ENCODE measurements at places on chromosomes 5 and 9.

- no peak for ATAC-seq
These were observed 228.0 kb upstream of the ADAMTSL1 start for GRCh38 chr9:18245911-18246310.

DNA sequence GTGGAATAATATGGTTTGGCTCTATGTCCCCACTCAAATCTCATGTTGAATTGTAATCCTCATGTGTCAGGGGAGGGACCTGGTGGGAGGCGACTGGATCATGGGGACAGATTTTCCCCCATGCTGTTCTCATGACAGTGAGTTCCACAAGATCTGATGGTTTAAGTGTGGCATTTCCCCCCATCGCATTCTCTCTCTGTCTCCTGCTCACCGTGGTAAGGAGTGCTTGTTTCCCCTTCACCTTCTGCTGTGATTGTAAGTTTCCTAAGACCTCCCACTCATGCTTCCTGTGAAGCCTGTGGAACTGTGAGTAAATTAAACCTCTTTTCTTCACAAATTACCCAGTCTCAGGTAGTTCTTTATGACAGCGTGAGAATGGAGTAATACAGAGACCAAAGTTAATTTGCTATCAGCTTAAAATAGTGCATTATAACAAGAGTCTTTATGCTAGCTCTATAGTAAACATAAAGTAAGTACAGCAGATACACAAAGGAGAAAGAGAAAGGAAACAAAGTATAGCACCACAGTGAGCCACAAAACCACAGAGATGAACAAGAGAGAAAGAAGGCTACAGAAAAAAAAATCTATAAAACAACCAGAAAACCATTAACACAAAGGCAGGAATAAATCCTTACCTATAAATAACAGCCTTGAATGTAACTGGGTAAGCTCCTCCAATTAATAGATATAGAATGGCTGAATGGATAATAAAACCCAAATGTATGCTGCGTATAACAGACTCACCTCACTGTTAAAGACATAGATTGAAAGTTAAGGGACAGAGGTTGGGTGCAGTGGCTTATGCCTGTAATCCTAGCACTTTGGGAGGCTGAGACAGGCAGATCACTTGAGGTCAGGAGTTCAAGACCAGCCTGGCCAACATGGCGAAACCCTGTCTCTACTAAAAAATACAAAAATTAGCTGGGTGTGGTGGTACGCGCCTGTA is 39.7 kb downstream of the RAPGEF6 start:
- peak; percentile 85 for ATAC-seq

DNA sequence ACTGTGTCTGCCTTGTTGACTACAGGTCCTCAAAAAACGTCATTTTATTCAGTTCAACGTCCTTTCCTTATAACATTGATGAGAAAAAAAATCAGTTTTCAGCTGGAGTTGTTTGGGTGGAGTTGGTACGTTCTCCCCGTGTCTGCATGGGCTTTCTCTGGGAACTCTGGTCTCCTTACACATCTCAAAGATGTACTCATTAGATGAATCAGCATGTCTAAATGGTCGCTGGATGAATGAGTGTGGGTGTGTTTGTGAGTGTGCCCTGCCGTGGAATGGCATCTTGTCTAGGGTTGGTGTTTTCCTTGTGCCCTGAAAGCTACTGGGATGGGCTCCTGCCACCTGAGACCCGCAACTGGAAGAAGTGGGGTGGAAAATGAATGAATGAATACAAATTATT is 30.1 kb downstream of the EGR1 start:
- ATAC-seq, result no peak

DNA sequence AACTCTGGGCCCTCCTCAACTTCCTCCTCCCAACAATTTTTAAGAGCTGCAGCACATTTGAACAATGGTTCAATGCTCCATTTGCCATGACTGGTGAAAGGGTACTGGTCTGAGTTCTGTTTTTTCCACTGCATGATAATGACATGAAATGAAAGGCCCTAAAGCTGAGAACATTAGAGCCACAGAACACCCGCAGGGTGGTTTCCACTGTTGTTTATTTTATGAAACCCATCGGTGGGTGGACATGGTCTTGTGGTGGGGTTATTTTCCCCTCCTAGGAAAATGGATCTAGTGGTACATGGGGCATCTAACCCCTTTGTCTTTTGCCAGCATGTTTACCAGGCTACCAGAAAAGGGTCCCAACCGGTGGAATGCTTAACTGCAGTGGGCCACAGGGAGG is 71.8 kb downstream of the SMARCA2 start:
- ATAC-seq, result peak; percentile 68

GRCh38 chr9:18775930-18776329 is 257.1 kb downstream of the SAXO1 start:
- ATAC-seq, result no peak

DNA sequence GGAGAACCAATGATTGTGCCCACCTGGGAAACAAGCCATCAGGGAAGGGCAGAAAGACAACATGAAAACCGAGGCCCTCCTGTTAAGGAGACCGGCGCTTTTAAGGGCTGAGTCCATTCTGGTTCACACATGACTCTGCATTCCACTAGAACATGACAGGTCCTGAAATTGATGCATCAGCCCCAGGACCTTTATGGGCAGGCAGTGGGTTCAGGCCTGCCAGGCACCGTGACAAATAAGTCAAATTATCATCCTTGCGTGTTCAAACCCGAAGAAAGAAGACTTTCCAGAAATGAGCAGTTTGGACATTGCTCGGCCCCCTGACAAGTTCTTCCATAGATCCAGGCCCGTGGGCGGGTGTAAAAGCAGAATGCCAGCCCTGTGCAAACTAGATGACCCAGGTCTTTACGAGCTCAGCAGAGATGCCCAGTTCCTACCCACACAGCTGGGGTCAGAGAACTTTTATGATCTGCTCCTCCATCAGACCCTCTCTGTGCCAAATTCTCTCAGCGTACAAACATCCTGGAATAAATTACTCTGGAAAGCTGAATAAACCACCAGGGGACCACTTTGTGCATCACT is 295.5 kb upstream of the WWC1 start:
- ATAC-seq, result no peak

GRCh38 chr9:81562231-81563019 is 126.9 kb downstream of the TLE1 start:
- ATAC-seq, result no peak

- ATAC-seq, result no peak
These were observed 526.3 kb downstream of the GABRG2 start for GRCh38 chr5:162593881-162594280.

DNA sequence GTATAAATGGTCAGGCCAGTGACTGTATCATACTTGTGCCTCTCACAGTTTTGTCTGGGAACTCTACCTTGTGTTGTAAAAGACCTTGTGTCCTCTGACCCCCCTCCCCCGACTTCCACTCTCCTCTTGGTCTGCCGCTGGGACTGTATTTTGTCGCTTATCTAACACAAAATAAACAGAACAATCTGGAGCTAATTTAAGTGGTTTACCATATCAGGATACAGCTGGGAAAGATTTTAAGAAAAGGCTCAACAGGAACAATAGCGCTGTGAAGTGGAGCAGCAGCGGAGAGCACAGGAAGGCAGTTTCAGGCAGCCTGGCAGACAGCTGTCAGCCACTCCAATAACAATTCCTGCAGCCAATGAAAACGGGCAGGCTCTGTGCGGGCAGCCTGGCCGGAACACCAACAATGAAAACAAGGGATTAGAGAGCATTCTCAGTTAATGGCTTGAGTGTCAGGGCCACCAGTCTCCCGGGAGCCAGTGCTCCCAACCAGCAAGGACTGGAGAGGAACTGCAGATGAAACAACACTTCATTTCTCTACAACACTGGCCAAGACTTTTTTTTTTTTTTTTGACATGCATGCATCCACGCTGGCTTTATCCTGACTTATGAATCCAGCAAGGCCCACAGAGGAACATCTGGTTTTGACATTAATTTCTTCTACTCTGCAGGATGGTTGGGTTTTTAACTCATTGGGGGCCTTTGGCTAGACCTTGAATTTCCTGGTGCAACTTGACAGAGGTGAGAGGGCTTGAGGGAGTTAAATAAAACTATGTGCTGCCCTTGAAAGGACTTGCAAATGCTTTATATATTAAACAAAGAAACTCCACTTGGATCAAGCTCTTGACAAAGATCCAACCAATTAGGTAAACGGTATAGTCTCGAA is 76.7 kb downstream of the ARSB start:
- ATAC-seq, result no peak

- ATAC-seq, result no peak
These were observed 5.5 kb downstream of the EFCAB9 start for GRCh38 chr5:172199446-172199845.

- ATAC-seq, result no peak
These were observed 52.9 kb downstream of the C9orf50 start for GRCh38 chr9:129567842-129568559.

GRCh38 chr9:18982262-18982620 is 50.8 kb downstream of the SAXO1 start:
- no peak for ATAC-seq

DNA sequence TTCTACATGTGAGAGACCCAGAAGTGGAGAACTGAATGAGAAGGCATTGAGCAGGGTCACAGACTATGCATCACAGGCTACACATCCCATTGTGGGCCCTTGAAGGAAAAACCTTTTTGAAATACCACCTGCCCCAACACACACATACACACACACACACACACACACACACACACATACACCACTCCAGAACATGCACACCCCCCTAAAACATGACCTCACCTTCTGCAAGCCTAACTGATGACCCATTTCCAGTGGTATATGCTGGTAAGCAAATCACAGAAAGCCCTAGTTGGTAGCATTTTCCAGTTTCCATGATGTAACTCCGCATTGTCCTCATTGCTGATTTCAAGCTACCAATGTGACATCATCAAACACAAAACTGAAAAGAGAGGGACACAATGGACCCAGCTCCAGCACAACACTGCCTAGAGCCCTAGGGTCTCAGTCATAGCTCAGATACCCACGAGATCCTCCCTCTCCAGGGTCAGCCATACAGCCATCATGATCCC is 36.4 kb downstream of the THBS4 start:
- ATAC-seq, result peak; percentile 36

- peak; percentile 24 for ATAC-seq
These were observed 2.7 kb downstream of the CCL27 start for GRCh38 chr9:34659592-34660253.

DNA sequence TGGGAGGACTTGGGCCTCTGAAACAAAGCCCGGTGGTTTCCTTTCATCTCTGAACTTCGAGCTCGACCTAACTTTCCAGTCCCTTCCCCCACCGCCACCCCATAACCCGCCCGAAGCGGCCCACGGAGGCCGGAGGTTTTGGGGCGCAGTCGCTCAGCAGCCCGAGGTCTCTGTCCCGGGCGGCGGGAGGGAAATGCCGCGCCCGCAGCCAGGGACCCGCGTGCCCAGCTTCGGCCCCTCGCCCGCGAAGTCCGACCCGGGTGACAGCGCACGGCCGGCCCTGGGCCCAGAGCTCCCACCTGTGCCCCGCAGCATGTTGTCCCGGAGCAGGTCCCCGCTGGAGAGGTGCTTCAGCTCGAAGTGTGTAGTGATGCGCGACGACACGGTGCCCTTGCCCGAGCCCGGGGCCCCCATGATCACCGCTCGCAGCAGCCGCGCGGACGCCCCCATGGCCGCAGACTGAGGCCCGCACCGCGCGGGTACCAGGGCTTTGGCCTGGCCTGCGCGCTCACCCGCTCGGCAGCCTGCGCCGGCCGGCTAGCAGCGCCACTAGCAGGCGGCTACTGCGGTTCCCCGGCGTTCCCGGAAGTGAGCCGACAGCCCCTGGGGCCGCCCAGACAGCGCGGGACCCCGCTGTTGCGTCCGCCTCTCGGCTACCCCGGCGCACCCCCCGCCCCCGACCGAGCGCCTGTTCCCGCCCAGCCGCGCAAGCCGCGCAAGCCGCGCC is at the start of gene AK3:
AK3 (minus strand) TSS at position 565 of the 727 bp plus-strand sequence; CDS start at position 450, 115 bp downstream.
- peak; percentile 83 for ATAC-seq

- ATAC-seq, result no peak
These were observed 305.4 kb upstream of the IRX2 start for GRCh38 chr5:3056866-3057265.

DNA sequence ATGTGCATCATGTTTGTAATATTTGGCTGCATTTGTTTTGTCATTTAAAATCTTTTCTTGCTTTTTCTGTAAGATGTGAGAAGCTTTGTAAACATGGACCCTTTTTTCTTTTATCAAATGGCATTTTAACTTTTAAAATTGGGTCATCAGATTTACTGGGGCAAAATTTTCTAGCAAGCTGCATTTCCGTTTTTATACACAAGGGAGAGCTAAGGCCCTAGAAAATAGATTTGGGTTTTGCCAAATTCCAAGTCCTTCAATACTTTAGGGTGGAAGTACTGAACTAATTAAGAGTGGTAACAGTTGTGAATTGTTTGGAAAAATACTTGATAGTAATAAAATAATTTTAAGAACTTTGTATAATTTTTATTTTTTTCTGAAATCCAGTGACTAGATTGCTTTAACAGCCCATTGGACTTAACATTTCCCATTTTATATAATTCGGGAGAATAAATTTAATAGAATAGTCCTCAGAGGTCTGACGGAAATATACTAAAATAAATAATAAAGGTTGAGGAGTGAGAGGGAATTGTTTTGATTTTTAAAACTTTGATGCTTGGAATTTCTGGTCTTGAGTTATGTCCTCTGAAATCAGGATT is 117.4 kb downstream of the SMARCA2 start:
- no peak for ATAC-seq

DNA sequence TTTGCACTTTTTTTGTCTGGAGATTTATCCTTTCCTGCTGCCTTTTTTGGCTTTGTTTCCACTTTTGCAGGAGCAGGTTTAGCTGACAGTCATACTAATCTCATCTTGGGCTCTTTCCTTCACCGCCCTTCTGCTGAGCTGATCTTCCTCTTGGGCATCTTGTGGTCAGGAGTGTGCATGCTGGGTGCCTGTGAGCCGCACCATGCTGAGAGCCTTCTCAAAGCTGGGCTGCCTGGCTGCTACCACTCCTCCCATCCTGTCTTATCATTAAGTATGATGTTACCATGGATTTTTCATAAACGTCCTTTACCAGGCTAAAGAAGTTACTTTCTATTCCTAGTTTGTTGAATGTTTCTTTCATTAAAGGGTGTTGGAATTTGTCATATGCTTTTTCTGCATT is 49.5 kb upstream of the MCCC2 start:
- no peak for ATAC-seq

- no peak for ATAC-seq
These were observed 75.3 kb downstream of the PIK3R1 start for GRCh38 chr5:68290847-68291246.

GRCh38 chr9:13461414-13461991 is 182.0 kb upstream of the MPDZ start:
- no peak for ATAC-seq
